ENCODE measurements at places on chromosomes 1 and 21.

DNA sequence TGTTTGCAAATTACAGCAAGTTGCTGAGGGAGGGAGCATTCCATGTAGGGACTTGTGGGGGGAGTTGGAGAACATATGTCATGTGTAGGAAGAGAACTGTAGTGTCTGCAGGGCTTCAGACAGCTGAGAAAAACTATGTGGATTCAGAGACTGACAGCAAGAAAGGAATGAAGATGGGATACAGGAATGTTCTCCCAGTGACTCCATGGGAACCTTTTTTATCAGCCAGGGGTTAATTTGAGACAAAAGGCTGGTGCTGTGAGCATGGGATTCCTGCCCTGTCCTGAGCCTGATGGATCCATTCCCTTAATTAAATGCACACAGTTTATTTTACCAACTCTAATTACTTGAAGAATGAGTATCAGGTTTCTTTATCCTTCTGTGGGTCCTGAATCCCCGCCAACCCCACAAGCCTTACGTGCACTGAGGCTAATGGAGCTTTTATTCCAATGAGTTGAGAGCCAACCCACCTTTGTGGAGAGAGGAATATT, 26.5 kb upstream of the PLXNA2 start:
- peak; percentile 55 for DNase-seq

GRCh38 chr1:192877283-192877886, 68.5 kb downstream of the RGS2 start:
- peak; percentile 7 for DNase-seq

DNA sequence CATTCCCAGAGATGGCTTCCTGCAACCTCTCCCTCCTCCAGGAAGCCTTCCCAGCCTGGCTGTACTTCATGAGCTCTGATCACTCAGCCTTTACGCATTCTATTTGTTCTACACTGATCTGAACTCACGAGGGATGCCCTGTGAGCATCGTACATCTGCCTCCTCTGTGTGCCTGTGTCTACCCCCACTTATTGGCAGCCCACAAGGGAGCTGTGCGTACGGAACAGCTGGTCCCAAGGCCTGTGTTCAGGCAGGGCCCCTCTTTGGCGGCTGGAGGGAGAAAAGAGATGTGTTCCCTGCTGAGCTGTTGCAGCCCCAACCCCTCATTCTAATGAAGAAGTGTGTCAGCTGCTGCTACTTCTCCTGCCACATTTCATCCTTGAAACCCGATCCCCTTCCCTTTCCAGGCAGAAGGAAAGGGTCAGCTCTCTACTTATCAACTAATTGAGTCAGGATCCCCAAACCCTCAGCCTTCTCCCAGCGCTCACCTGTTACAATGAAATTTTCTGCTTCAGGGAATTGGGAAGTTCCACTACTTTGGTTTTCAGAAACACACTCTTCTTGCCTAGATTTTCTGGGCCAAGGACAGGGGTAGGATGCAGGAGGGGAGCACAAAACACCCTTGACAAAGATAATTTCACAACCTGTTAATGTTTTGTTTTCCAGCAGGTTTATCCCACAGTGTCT, 3.2 kb downstream of the INKA2 start:
- DNase-seq = no peak

GRCh38 chr1:114000406-114000805, 21.1 kb downstream of the OLFML3 start:
- no peak for DNase-seq

GRCh38 chr1:72397786-72398185, 115.4 kb upstream of the NEGR1 start:
- DNase-seq = peak; percentile 73

DNA sequence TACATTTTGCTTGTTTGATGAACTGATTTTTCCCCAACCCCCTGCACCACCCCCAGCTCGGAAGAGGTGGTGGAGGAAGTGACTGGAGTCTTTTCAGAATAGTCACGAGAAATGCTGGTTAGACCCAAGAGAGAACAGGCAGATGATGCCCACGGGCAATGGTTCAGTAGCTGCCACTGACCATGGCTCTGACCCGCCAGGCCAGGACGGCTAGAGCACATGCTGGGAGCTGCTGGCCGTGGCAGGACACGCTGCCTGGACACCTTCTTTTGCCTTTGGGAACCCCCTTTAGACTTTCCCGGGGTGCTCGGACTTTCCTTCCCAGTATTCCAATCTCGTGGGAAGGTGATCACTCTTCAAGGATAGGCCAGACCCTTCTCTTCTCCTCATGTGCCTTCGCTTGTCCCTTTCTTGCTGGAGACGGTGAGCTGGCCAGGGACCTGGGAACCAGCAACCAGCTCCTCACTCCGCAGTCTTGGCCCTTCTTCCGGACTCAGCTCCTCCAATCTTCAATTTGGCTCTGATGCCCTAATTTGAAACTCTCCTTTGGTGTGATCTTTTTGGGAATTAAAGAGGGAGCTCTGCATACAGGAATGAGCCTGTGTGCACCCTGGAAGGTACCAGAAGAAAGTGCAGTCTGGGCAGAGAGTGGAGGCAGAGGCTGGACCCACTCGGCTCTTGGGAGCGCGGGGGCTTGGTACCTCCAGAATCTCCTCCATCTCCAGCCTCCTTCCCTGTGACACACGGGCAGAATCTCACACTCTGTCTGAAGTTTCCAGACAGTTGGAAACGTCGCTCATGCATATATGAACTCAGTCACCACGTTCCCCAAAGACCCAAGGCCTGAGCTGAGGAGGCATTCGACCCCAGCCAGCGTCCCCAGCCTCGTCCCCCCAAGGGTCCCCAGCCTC, 4.0 kb upstream of the PDE9A start:
- no peak for DNase-seq

DNA sequence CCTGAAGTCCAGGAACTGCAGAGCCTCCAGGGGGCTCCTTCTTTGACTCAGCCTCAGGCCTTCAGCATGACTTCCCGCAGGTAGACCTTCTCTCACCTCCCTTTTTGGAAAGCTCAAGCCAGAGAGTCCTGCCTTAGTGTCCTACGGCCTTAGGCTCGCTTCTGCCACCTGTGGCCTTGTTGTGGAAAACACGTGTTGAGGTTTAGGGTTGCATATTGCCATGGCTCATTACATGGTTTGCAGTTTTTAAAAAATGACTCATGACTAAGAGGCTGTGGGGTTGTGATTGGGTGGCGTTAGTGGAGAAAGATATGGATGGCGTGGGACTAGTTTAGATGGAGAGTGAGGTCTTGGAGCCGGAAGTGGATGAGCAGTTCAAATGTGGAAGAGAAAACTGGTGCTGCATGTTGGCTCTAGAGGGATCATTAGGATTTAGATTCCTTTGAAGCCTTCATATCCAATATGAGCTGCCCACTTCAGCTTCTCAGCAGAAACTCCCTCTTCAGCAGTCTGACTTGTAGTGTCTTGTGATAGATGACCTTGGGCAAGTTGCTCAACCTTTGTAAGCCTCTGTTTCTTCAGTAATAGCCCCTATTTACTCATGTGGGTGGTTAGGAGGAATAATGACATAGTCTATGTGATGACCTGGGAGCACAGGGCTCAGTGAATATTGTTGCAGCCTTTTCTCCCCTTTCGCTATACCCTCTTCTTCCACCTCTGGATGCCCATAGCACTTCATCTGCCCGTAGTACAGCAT, 6.5 kb upstream of the FGGY start:
- DNase-seq = peak; percentile 54

DNA sequence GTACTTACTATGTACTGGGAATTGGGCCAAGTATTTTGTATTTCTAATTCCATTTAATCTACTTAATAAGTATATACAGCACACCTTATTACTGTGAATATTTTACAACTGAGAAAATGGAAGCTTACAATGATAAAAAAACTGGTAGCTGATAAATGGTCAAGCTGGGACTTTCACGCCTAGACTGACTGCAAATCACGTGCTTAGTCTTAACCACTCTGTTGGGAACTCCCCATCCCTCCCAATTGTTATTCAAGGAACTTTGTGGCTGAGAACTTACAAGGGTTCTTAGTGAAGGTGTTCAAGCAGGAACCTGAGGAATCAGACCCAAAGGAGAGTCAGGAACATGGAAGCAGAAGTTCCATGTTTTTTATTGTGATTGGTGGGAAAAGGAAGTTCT, 26.9 kb downstream of the CD84 start:
- no peak for DNase-seq

DNA sequence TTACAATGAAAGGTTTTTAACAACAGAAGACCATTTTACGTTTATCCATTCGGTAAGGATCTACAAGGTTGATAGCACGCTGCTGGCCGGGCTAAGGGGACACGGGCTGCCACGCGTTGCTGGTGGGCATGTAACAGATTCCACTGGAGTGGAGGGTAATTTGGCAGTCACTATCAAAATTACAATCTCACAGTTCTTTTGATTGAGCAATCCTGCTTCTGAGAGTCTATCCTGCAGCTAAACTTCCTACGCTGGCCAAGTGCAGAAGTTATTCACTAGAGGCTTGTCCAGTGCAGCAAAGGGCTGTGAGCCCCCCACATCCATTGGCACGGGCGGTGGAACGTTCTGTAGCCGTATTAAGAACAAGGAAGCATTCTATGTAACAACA, 61.8 kb downstream of the DISP3 start:
- no peak for DNase-seq

GRCh38 chr1:211632117-211632807, 43.2 kb downstream of the NEK2 start:
- DNase-seq = no peak

- no peak for DNase-seq
Measured at GRCh38 chr1:184941735-184942134, 32.6 kb downstream of the NIBAN1 start.

DNA sequence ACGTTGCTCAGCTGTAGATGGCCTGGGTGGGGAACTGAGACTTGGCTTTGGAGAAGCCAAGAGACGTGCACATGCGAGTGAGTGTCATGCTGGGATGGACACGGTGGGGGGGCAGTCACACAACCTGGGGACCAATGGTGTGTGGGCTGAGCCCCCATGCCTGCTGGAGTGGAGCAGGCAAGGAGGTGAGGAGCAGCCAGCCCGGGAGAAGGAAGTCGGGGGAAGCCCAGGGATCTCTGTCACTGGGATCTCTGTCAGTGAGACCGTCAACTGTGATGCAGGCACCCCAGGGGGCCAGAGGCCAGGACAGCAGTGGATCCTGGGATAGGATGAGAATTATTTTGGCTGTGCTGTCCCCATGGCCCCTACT, 11.0 kb upstream of the ZNF669 start:
- DNase-seq = no peak

DNA sequence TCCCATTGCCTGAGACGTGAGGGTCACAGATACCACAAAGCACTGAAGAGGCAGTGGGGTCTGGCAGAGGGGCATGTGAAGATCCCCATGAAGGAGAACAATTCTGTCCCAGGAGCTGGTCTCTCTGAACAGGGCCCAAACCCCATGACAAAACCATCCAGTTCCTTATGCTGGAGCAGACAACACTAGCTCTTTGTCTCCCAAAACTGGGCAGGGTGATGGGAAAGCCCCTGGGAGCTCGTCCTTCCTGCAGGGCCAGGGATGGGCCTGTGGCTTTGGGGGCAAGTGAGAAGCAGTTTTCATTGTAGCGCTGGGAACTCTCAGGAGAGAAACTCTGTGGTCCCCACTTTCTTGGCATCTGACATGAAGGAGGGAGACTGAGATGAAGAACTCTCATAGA, 8.8 kb downstream of the ETV3L start:
- DNase-seq = no peak

- DNase-seq = no peak
Measured at GRCh38 chr21:45543371-45543709, 1.1 kb upstream of the SLC19A1 start.

- DNase-seq = peak; percentile 55
Measured at GRCh38 chr21:38798481-38798882, 7.2 kb upstream of the ETS2 start.

DNA sequence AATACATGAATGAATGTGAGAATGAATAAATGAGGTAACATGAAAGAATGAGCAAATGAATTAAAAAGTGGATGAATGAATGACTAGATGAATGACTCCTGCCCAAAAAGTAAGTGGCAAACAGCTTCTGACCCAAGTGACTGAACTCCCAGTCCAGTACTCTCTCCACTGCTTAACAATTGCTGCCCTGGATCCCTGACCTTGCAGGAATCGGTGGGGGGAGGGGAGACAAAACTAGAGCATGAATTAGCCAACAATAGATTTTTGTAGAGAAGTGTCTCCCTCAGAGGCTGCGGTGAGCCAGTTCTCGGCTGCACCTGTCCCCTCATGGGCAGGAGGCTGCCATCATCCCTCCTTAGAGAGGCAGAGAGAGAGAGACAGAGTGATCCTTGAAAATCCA, 5.9 kb upstream of the GRIK3 start:
- no peak for DNase-seq

DNA sequence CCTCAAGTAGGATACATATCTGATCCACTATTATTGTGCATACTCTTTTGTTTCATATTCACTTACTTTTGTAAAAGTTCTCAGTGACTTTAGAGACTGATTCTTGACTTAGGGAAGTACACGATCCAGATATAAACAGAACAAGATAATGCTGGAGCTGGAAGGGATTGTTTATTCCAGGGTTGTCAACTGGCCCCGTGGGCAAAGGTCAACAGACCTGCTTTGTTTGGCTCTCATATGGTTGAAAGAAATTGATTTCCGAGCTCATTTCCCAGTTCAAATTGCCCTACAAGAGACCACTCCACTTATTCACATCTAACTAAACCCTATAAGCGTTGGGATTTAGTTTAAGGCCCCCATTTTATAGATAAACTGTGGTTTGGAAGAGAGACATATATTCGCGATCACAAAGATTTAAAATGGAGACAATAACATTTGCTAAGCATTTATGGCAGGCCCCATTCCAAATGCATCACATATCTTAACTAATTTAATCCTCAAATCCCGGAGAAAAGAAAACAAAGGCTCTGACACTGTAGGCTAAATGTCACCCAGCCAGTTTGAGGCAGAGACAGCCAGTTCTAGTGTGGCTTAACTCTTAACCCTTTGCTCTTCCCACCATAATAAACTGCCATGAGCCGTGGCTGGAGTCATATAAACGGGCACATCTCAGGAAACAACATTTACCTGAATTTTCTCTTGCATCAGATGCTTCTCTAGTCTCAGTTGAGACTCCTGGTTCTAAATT, 20.6 kb downstream of the REG4 start:
- no peak for DNase-seq

GRCh38 chr1:24566236-24566867, 10.5 kb downstream of the NCMAP start:
- DNase-seq = peak; percentile 61

GRCh38 chr1:58109646-58110200, 436.8 kb downstream of the OMA1 start:
- no peak for DNase-seq

GRCh38 chr1:1206966-1207531, 657 bp upstream of the TNFRSF18 start:
- DNase-seq = no peak

GRCh38 chr21:23542097-23542496, 2065.2 kb downstream of the MRPL39 start:
- no peak for DNase-seq

- DNase-seq = peak; percentile 31
Measured at GRCh38 chr1:75097654-75098053, 36.5 kb upstream of the LHX8 start.

DNA sequence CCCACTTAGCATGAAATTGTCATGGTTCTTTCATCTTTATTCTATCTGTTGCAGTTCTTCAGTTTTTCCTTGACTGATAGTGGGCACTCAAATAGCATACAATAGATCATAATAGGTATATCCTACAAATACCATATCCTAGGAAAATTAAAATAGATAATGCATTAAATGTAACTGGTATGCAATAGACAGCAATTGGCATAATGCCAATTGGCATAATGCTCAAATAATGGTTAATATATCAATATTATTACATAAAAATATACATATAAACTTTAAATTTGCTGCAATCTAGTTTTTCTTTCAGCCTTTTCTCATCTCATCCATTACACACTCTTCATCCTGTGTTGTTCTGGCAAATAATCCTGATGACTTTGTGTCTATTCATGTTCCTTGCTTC, 814.6 kb upstream of the TMPRSS15 start:
- no peak for DNase-seq

Data from fibroblast of skin of right biceps (primary cell).